ENCODE measurements at places on chromosomes 1 and 21.
A peak's percentile ranks its signal among the peaks of the same experiment; 100 is the strongest.

DNA sequence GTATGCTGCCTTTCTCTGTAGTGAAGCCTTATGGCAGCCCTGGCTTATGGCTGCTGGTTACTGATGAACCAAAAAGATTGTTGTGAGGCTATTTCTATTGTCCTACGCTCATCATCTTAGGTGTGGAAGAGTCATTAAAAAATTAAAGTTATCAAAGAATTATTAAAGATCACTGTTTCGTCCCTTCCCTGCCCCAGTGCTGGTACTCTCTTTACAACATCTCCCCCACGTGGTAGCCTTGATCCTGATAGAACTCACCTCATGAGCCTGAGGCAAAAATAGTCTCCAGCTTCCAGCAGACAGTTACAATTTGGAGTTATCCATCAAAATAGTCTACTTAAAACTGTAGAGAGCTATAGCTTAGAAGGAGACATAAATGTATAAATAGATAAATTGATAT lies 201.5 kb downstream of the S1PR1 start:
- DNase-seq = no peak

GRCh38 chr1:212030936-212031528 lies 4.3 kb downstream of the INTS7 start:
- DNase-seq = no peak

- DNase-seq = no peak
These were observed 149.3 kb downstream of the HUNK start for GRCh38 chr21:32022146-32022545.

DNA sequence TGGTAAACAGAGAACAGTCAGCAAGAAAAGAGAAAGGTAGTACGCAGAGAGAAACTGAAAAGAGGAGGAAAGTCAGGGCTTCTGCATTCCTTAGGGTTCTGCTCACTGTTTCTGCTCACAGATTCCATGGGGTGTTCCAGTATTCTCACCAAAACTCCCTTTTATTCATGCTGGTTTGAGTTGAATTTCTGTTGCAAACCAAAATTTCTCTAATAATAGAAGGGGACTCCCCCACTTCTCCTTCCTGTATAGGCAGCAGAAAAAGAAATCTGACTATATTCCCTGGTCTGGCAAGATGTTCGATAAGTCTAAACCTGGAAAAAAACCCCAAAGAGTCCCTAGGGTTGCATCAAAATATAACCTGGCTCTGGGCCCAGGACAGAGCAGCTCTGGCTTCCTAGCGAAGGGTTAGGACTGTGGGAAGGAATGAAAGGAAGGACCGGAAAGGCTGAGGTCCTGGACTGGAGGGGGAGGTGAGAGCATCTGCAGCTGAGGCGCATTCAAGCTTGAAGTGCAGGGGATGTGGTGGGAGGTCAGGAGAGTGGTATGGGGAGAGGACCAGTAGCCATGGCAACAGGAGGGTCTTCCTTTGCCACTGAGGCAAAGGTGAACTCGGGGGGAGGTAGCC lies 18.8 kb upstream of the RGS16 start:
- DNase-seq = no peak

DNA sequence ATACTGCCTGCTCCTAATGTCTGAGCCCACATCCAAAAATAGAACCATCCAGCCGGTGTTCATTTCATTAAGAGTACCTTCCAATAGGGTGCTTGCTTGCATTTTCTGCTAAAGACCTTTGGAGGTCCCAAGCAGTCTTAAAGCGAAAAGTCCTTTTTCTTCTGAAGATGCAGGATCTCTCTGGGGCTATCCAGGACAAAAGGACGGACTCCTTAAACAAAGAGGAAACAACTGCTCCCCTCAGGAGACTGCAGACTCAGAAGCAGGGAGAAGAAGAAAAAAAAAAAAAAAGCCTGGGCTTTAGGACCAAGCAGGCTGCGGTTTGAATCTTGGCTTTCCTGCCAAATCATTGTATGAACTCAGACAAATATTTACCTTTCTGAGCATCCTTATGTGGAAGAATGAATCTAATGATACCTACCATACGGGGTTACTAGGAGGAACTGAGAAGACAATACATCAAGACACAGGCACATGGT lies 204.0 kb downstream of the PLPP3 start:
- DNase-seq = peak; percentile 39

GRCh38 chr1:241531195-241532161 lies 700 bp upstream of the KMO start:
- DNase-seq = peak; percentile 88

DNA sequence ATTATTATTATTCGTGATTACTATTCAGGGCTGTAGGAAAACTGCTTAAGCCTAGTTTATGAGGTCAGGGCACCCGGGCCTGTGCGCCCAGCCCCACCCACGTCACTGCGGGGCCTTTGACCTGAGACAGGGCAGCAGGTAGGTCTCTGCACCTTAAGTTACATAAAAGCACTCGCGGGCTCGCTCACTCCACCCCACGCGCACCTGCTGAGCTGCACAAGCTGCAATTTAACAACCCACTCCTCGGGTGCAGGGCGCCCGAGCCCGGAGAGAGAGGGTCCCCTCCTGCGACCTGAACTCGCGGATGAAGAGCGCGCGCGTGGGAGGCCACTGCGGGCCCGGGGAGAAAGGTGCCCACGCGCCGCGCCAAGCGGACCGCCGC lies 477 bp downstream of the ICMT start:
- no peak for DNase-seq

DNA sequence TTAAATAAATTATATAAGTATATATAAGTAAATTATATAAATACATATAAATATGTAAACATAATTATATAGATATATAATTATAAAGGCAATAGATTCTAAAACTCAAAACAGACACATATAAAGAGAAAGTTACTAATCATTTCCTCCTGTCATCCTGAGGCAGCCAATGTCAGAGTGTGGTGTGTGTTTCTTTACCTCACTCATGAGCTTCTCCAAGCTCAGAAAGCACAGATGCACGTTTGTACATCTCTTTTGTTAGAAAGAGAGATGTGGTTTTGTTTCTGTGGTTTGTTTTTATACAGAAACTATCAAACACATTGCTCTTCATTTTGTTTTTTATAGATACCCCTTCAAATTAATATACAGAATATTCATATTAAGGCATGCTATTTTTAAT lies 594.8 kb downstream of the USP25 start:
- DNase-seq = no peak

DNA sequence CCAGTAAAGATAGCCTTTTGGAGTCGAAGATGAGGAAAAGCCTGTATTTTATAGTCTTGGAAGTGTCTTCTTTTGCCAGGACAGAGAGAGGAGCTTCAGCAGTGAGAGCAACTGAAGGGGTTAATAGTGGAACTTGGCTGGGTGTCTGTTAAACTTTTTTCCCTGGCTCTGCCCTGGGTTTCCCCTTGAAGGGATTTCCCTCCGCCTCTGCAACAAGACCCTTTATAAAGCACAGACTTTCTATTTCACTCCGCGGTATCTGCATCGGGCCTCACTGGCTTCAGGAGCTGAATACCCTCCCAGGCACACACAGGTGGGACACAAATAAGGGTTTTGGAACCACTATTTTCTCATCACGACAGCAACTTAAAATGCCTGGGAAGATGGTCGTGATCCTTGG lies at the start of gene VCAM1:
VCAM1 (plus strand) TSS at position 253 of the 400 bp plus-strand sequence; CDS start at position 372, 119 bp downstream.
- no peak for DNase-seq

DNA sequence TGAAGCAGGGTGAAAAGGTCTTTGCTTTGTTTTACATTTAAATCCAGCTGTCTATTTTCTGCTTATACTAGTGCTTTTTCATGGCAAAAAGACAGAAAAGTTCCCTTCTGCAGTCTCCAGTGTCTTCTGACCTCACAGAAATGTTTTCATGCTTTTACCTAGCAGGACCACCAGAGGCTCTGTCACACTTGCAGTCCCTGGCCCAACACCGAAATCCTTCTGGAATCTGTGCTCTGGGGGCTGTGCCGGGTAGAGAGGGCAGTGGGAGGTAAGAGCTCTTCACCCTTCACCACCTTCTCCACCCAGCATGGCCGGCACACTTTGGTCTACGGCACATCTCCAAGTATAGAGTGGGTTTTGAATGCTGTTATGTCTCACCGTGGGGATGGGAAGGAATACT lies 20.8 kb downstream of the GNAT2 start:
- no peak for DNase-seq

GRCh38 chr1:169012416-169012815 lies 94.1 kb upstream of the ATP1B1 start:
- DNase-seq = no peak

GRCh38 chr1:222618880-222619596 lies 1.1 kb downstream of the MIA3 start:
- peak; percentile 43 for DNase-seq

- DNase-seq = no peak
These were observed 66.8 kb downstream of the TTC3 start for GRCh38 chr21:37139902-37140301.

DNA sequence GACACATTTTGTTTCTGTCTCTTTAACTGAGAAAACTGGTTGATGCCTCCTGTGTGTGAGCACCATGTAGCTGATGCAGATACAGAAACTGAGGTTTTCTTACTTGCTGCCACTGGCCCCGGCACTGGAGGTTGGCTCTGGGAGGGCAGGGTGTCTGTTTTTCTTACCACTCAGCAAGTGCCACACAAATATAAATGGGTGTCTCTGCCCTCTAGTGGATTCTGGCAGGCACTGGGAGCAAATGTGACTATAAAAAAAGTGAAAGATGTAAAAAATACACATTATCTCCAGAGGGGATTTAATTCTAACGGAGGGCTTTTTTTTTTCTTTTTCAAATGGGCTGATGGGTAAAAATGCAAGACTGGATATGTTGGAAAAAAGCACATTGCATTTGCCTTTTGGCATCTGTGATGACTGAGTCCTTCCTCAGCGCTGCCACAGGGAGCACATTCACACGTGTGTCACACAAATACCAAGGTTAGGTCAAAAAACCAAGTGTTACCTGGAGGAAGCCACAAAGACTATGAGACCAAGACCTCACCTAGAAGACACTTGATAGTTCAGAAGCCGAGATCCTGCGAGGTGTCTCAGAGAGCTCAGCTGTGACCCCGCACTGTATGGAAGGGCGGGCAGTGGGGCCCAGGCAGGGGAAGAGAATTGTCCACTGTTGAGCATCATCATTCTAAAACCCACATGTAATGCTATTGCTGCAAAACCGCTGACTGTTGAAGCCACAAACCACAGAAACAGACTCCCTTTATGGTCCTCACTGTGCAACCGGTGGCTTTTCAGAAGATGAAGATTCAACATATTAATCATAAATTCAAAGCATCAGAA lies 18.9 kb downstream of the PGBD2 start:
- DNase-seq = peak; percentile 49

DNA sequence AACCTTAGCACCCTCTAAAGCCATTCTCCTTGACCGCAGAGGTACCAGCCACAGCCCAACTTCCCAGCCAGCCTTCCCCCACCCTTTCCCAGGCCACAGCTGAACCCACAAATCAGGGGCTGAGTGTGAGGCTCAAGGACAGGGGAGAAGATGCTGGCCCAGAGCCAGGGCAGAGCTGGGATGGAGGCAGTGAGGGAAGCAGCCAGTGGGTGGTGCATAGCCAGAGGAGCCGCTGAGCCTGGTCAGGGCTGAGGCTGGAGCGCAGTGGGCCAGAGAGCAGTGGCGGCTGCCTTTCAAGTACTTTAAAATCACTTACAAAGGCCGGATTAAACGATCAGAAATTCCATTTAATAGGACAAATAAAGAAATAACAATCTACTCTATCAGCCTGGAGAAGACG lies 36.3 kb downstream of the DMAP1 start:
- DNase-seq = no peak

DNA sequence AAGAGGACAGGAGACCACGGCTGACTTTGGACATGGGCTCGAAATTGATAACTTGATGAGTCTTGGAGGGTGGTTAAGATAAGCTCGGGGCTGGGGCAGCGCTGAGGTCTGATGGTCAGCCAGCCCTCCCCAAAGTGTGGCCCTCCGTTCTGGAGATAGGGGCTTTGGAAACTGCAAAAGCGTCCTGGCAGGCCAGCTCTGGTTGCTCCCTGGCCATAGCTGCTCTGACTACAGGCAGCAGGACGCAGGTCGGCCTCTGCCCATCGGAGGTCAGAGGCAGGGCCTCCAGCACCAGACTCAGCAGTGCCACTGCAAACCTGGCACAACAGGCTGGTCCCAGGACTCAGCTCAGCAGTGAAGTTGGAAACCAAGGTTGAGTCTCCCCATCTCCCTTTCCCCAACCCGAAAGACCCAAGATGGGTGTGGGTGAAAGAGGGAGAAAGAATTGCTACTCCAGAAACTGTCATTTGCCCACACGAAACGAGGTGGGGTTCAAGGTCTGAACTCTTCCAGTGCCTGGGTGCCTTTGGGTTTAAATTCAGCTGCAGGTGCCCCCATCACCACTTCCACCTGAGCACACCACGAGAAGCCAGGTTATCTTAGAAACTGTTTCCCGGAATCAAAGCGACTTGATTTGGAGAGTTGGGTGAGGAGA lies 4.8 kb downstream of the SIM2 start:
- DNase-seq = no peak

DNA sequence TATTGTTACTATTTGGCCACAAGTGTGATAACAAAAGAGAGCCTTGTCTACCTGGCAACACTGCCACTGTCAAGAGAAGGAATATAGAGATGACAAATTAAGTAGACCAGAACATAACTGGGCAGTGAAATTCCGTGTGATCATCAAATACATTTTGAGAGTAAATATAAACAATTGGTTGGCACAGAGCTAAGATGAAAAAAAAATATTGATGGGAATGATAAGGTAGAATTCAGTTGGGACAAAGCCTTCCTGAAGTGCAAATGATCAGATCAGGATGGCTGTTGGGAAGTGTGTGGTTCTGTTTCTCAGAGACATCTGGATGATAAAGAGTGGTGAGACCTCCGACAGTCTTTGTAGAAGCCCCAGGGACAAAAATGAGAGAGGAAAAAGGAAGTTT lies 205.5 kb upstream of the CAMK1G start:
- DNase-seq = no peak

- DNase-seq = no peak
These were observed 18.9 kb downstream of the SLC27A3 start for GRCh38 chr1:153793973-153794615.

DNA sequence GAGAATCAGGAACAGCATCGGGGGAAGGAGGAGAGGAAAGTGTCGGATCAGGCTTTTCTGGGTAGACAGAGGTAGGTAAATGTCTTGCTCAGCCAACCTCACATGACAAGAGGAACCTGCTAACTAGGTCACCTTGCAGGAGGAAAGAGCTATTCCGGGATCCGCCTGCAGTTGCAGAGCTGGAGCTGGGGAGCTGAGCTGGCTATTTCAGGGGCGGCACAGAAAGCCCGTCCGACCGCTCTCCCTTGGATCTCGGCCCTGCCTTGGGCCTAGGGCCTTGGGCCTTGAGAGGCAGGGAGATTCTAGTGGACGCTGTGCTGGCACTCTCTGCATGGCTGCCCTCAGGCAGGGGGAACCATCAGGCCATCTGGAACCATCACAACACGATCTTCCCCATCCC lies 56.5 kb upstream of the CTPS1 start:
- no peak for DNase-seq

GRCh38 chr1:59769736-59770095 lies 45.0 kb upstream of the HOOK1 start:
- DNase-seq = no peak

- DNase-seq = peak; percentile 86
These were observed 21.7 kb downstream of the TMEM53 start for GRCh38 chr1:44652445-44653106.

GRCh38 chr1:77532641-77533040 lies 149.8 kb downstream of the ZZZ3 start:
- no peak for DNase-seq

GRCh38 chr1:29162476-29163138 lies 19.1 kb downstream of the SRSF4 start:
- no peak for DNase-seq

GRCh38 chr1:43530483-43531106 lies at the start of gene PTPRF:
Gene PTPRF (plus strand): TSS chr1:43530883. CDS start chr1:43545076, 14,193 bp downstream.
- peak; percentile 62 for DNase-seq

GRCh38 chr1:30916296-30916695 lies 7.7 kb upstream of the SDC3 start:
- no peak for DNase-seq

Measured in NCI-H2081 (cell line).